ENCODE measurements at places on chromosomes 3 and 15.

DNA sequence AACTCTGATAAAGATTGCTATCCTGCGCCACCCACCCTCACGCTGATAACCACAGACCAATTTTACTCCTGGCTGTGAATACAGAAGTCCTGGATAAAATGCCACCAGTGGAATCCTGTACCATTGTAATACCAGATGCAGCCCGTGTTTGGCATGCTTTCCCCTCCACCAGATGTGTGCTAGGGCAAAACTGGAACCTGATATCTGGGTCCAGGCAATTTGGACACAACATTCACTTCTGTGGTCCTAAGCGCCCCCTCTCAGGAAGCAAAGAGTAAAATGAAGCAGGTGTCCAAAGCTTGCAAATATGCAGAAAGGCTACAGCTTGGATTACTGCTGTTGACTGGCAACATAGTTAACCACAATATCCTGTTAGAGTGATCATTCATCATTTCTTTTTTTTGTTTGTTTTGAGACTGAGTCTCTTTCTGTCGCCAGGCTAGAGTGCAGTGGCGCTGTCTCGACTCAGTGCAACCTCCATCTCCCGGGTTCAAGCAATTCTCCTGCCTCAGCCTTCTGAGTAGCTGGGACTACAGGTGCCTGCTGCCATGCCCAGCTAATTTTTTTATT is 32.8 kb downstream of the LOXL1 start:
- DNase-seq: no peak

DNA sequence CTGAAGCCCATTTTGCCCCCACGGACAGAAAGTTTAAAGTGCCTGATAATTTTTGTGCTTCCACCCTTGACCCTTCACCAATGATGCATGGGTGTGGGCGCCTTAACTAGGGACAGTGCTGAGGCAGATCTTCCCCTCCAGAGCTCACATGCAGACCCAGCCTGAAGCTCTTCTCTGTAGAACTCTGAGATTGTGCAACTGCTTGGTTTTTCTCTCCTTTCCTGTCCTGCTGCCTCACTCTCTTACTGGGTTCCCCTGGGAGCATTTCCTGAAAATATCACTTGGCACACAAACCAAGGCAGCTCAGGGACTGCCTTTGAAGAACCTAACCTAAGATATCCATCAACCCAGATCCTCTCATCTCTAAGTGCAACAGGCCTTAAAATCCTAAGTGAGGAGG is 220.3 kb upstream of the STT3B start:
- no peak for DNase-seq

- DNase-seq: peak; percentile 44
Measured at GRCh38 chr3:187743195-187744141, 1.8 kb downstream of the BCL6 start.

DNA sequence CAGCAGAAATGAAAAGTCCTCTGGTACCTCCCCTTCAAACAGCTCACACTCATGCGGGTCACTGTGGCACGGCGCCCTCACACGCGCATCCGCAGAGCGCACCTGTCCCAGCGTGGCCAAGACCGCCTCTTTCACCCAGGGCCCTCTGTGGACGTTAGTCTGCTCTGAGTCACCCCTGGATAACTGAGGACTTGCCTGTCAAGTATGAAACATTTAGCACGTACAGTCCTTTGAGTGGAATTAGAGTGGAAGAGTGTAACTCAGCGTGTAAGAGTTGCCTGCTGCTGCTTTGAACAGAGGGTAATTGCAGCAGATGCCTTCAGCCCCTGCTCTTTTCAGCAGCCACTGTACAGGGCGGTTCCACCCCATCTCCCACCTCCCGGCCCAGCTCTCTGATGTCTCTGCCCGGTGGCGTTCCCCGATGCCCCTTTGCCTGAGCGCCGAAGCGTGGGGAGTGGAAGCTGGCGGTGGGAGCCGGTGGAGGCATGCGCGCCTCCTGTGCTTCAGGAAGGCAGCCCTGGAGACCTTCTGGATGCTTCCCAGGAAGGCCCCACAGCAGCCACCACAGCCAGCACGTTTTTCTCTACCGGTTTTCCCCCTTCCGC is 23.0 kb downstream of the CPN2 start:
- DNase-seq: no peak

- no peak for DNase-seq
Measured at GRCh38 chr3:99669879-99670555, 31.6 kb downstream of the COL8A1 start.

- DNase-seq: no peak
Measured at GRCh38 chr15:31106495-31107300, 5.2 kb upstream of the TRPM1 start.

- DNase-seq: no peak
Measured at GRCh38 chr15:47678040-47678439, 39.3 kb upstream of the SEMA6D start.

DNA sequence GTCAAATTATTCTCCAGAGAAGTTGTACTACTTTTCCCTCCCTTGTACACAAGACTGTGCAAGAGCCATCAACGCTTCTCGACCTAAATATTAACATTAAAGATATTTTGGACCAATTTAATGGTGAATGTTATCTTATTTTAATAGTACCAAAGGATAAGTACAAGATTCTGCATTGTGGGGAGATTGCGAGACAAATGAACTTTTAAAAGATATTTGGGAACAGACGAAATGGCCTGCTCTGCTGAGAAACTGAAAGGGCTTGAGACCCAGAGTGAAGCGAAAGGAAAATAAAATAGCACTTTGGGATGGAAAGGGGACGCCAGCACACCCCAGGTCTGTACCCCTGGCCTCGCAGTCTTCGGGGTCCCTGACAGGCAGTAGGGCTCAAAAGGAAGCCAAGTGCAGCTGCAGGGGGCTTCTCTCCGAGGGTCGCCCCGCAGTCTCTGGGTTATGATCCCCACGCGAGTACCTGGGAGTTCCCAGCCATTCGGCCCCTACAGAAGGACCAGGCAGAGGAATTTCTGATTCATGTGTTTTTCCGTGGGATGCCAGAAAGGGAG is 97.6 kb upstream of the VGLL3 start:
- no peak for DNase-seq
